ENCODE measurements at places on chromosomes 12 and 14. TPM values are rescaled to one million over a fixed set of nuclear protein-coding genes. Genes with fewer than 3 reads are reported as not detected.

The IL31 gene
- not detected for total RNA-seq

The TAS2R10 gene
- total RNA-seq, result 5.2 TPM

The FGF6 gene
- total RNA-seq, result not detected

The CEP290 gene
- total RNA-seq, result 7.9 TPM

The CLEC1A gene
- total RNA-seq, result 2.6 TPM

The SERPINA12 gene
- not detected for total RNA-seq

The FOXA1 gene
- total RNA-seq, result not detected

The PSMA6 gene
- total RNA-seq, result 114 TPM

The ARHGDIB gene
- total RNA-seq, result 175 TPM

The OVCH1 gene
- total RNA-seq, result not detected

The TRIM9 gene
- total RNA-seq, result 7.6 TPM

- no peaks in the 10 kb centered on the region for H3K4me1 ChIP-seq
- no peaks in the 10 kb centered on the region for H3K36me3 ChIP-seq
- no peak overlapping the region for H3K4me3 ChIP-seq
Observed at GRCh38 chr14:104528496-104528895, 51.1 kb upstream of the C14orf180 start.

DNA sequence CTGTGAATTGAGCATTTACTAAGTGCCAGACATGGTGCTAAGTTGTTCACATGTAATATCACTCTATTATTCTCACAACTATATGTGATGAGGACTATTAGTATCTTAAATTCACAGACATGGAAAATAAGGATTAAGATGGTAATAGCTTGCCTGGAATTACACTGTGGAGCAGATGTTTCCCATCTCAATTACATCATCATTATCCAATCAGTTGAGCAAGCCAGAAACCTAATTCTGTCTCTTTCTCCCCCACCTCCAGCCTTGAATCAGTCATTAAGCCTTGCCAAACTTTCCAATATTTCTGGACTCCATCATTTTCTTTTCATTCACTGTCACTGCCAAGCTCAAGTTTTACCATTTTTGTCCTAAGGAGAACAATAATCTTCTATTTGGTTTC, 287.8 kb upstream of the KITLG start:
- H3K4me1 ChIP-seq, result no peaks in the 10 kb centered on the region
- no peaks in the 10 kb centered on the region for H3K36me3 ChIP-seq
- H3K4me3 ChIP-seq, result no peak overlapping the region
- DNase-seq, result no peak
- H3K27ac ChIP-seq, result no peak overlapping the region

GRCh38 chr14:51614707-51615106, 37.0 kb upstream of the FRMD6 start:
- peaks cover 5% of the 10 kb centered on the region for H3K4me1 ChIP-seq
- no peak for DNase-seq
- H3K27me3 ChIP-seq, result no peaks in the 10 kb centered on the region

DNA sequence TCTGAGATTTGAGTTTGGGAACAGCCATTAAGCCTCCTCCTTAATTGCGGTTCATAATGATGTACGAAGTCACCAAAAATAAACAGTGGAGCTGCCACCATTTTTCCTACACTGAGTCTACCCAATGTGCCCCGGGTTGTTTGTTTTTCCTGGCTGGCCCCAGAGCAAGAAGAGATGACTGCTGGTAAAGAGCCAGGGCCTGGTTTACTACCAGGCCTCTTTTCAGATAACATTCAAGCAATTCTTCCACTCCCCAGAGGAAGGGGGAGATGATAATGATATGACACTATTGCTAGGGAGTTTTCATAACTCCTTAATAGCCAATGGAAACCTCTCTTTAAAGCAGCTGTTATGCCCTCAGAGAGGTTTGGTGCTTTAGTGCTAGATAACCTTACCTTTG, 42.3 kb downstream of the BRAP start:
- DNase-seq, result no peak
- no peak overlapping the region for H3K4me3 ChIP-seq
- no peaks in the 10 kb centered on the region for H3K27me3 ChIP-seq
- peak overlapping the region; percentile 75 for H3K27ac ChIP-seq
- no peaks in the 10 kb centered on the region for H3K36me3 ChIP-seq

DNA sequence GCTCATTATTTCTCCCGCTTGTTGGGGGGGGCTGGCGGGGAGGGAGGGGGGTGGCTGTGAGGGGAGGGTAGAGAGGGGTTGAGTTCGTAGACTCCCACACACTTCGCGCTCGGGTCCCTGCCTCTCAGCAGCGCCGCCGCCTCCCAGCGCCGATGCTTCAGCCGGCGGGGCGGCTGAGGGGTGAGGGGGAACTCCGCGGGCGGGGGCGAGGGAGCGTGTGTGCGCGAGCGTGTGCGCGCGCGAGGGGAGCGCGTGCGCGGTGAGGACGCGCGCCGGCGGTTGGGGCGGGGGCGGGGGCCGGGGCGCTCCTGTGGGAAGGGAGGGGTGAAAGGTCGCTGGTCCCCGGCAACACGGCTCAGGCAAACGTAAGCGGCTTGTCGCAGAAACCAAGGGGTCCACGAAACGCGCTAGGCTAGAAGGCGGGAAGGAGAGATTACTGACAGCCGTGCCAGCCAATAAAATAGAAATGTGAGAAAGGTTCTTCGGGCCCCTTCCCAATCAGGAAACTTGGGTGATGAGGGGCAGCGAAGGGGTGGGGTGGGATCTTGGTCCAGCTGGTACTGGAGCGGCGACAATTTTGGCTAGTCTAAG, 343 bp upstream of the NOVA1 start:
- peak overlapping the region; percentile 83 for H3K4me3 ChIP-seq
- H3K4me1 ChIP-seq, result no peaks in the 10 kb centered on the region
- H3K36me3 ChIP-seq, result no peaks in the 10 kb centered on the region
- no peaks in the 10 kb centered on the region for H3K27me3 ChIP-seq

GRCh38 chr14:71524320-71524982, 407.8 kb upstream of the RGS6 start:
- DNase-seq, result no peak
- H3K36me3 ChIP-seq, result no peaks in the 10 kb centered on the region
- H3K27me3 ChIP-seq, result no peaks in the 10 kb centered on the region
- H3K4me1 ChIP-seq, result no peaks in the 10 kb centered on the region

- H3K4me1 ChIP-seq, result no peaks in the 10 kb centered on the region
- DNase-seq, result no peak
- no peak overlapping the region for H3K4me3 ChIP-seq
- no peaks in the 10 kb centered on the region for H3K36me3 ChIP-seq
- no peaks in the 10 kb centered on the region for H3K27me3 ChIP-seq
- no peak overlapping the region for H3K27ac ChIP-seq
Observed at GRCh38 chr12:89062996-89063395, 289.3 kb downstream of the DUSP6 start.

- H3K27ac ChIP-seq, result no peak overlapping the region
- no peaks in the 10 kb centered on the region for H3K27me3 ChIP-seq
- H3K36me3 ChIP-seq, result no peaks in the 10 kb centered on the region
- H3K4me3 ChIP-seq, result no peak overlapping the region
- DNase-seq, result no peak
Observed at GRCh38 chr14:99188731-99189191, 83.2 kb downstream of the BCL11B start.

DNA sequence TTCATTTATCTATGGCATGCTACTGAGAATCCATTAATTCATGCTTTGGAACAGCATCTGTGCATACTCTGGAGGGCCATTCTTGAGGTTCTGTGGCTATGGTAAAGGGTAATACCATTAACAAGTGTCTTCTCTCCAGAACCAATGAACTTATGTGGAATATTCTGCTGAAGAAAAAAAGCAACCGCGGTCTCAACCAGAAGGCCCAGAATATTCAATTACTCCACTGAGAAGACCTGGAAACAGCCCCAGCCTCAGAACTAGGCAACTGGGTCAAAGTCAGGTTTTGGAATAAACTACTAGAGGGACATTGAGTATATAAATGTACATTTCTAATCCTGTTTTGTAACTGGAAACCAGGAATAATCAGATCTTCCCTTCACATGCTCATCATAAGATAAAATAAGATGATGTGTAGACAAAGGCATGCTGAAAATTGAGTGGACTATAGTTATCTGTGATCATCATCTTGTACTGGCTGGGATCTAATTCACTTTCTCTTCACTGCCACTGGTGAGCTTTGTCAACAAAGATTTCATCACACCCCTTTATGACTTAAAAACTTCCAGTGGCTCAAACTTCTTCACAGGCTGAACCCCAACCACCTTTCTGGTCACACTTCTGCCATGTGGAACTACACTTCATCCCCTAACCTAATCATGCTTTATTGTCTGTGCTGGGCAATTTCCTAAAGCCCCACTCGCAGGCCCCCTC, 6.0 kb downstream of the SPTB start:
- H3K36me3 ChIP-seq, result no peaks in the 10 kb centered on the region
- DNase-seq, result no peak
- H3K27me3 ChIP-seq, result no peaks in the 10 kb centered on the region

GRCh38 chr12:109601557-109601956, 28.0 kb downstream of the MVK start:
- H3K27me3 ChIP-seq, result no peaks in the 10 kb centered on the region
- H3K36me3 ChIP-seq, result no peaks in the 10 kb centered on the region
- H3K27ac ChIP-seq, result no peak overlapping the region
- no peak for DNase-seq
- H3K4me1 ChIP-seq, result no peaks in the 10 kb centered on the region
- H3K4me3 ChIP-seq, result no peak overlapping the region

GRCh38 chr12:58099476-58099875, 158.1 kb downstream of the ATP23 start:
- H3K4me3 ChIP-seq, result no peak overlapping the region
- no peak for DNase-seq
- H3K27me3 ChIP-seq, result no peaks in the 10 kb centered on the region
- H3K27ac ChIP-seq, result no peak overlapping the region
- H3K36me3 ChIP-seq, result no peaks in the 10 kb centered on the region

DNA sequence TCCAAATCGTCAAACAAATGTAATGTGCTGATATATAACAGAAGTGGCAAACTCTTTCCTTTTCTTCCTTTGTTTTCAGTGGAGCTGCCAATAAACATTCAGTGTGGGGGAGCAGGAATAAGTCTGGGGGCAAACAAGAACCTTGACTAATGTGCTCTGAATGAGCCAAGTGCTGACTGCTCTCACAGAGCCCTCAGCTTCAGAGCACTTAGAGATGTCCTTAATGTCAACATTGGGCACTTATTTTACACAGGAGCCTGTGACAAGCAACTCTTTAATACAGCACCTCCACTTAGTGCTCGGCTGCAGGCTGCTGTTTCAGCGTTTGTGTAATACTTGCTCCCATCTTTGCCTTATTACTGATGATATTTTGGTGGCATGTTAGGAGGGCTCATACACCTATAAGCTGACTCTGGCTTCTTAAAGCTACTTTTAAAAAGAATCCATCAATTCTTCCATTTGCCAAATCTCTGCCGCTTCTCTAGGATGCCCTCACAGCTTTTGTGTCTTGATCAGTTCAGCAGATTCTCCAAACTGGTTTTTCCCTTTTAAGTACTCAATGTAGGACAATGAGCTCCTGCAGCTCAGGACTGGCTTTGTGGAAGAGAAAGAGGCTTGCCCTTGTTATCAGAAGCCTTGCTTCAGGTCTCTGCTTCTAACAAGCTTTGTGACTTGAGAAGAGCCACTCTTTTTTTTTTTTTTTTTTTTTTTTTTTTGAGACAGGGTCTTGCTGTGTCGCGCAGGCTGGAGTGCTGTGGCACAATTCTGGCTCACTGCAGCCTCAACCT, 206.6 kb downstream of the MON2 start:
- no peak overlapping the region for H3K27ac ChIP-seq
- H3K36me3 ChIP-seq, result no peaks in the 10 kb centered on the region
- H3K4me3 ChIP-seq, result no peak overlapping the region
- DNase-seq, result no peak

GRCh38 chr12:8644345-8645248, 18.0 kb downstream of the MFAP5 start:
- H3K4me3 ChIP-seq, result no peak overlapping the region
- H3K4me1 ChIP-seq, result no peaks in the 10 kb centered on the region
- DNase-seq, result no peak
- no peaks in the 10 kb centered on the region for H3K36me3 ChIP-seq
- no peaks in the 10 kb centered on the region for H3K27me3 ChIP-seq

GRCh38 chr14:30638926-30639325, 16.8 kb downstream of the SCFD1 start:
- H3K4me3 ChIP-seq, result no peak overlapping the region
- no peak for DNase-seq
- no peaks in the 10 kb centered on the region for H3K4me1 ChIP-seq
- no peaks in the 10 kb centered on the region for H3K36me3 ChIP-seq
- no peaks in the 10 kb centered on the region for H3K27me3 ChIP-seq

- H3K4me1 ChIP-seq, result no peaks in the 10 kb centered on the region
- no peak overlapping the region for H3K4me3 ChIP-seq
- no peaks in the 10 kb centered on the region for H3K36me3 ChIP-seq
- no peaks in the 10 kb centered on the region for H3K27me3 ChIP-seq
- DNase-seq, result no peak
Observed at GRCh38 chr14:70567791-70568190, 32.7 kb downstream of the MED6 start.

- H3K4me3 ChIP-seq, result no peak overlapping the region
- H3K27me3 ChIP-seq, result no peaks in the 10 kb centered on the region
- no peaks in the 10 kb centered on the region for H3K36me3 ChIP-seq
- H3K4me1 ChIP-seq, result no peaks in the 10 kb centered on the region
- no peak for DNase-seq
Observed at GRCh38 chr12:74722709-74723108, 185.1 kb downstream of the ATXN7L3B start.

DNA sequence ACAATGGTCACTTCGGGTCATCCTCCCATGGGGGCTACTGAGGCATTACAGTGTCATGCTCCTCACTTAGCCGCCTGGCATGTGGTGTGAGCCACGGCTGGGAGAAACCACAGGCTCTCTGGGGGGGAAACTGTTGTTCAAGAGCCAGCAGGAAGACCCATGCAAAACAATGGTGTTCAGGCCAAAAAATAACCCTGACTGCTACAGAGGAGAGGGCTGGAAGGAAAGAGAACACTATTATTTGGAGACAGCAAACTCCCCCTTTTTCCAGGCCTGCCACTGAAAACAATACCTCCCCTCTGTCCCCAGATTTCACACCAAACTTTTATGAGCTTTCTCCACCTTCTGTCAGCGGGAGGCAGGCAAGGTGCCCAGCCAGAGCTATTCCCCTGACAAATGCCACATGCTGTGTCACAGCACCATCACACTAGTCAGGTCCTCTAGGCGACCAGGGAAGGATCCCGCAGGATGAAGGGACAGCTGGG, 83.7 kb downstream of the CHGA start:
- H3K27ac ChIP-seq, result peak overlapping the region; percentile 50
- DNase-seq, result no peak
- peaks cover 33% of the 10 kb centered on the region for H3K4me1 ChIP-seq
- no peak overlapping the region for H3K4me3 ChIP-seq

DNA sequence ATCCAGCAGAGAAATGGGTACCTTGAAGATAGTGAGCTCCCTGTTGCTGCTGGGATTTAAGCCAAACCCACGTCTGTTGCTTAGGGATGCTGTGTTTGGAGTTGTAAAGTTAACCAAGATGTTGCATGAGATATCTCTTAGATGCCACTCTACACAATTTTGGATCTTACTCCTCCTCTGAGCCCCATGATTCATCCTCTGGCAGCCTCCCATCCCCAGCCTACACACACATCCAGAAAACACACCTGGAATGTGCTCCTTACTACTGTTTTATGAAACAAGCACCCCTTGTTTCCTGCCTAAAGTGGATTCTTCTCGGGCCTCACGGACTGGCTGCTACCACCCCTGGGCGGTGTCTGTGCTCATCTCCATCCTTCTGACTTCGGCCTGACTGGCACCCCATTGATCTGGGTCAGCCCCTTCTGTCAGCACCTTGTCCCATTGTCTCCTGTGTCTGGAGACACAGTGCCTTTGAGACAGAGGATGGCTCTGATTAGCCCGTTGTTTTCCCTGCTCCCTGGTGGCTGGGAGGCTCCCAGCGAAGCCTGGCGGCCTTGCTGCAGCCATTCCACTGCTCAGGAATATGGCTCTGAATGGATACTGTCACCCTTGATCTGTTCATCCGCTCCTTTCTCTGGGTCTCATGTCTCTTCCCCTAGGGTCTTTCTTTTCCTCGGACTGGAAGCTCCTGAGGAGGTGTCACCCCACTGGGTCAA, 24.3 kb downstream of the TSPAN9 start:
- no peaks in the 10 kb centered on the region for H3K27me3 ChIP-seq
- H3K4me3 ChIP-seq, result no peak overlapping the region
- H3K27ac ChIP-seq, result peak overlapping the region; percentile 86
- DNase-seq, result peak; percentile 61
- no peaks in the 10 kb centered on the region for H3K36me3 ChIP-seq
